BE2C (cell line): ENCODE measurements at places on chromosomes 7 and 10.
A peak's percentile ranks its signal among the peaks of the same experiment; 100 is the strongest.

- no peak for DNase-seq
Observed at GRCh38 chr7:4297918-4298219, 384.2 kb upstream of the FOXK1 start.

DNA sequence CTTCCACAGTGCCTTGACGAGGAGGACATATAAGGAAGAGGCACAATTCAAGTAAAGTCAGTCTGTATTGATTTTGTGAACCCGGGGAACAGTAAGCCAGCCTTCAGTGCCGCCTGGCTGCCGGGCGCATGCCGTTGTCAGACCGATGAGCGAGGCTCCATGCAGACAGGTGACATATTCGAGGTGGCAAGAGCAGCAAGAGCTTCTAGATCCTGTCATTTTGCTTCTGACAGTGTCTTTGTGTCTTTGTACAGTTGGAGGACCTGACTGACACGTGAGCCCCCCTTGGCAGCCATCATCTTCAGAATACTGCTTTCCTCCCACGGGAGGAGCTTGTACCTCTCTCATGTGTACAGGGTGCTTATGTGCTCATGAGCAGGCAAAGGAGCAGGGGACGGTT, 387.5 kb upstream of the GALNT17 start:
- no peak for DNase-seq

DNA sequence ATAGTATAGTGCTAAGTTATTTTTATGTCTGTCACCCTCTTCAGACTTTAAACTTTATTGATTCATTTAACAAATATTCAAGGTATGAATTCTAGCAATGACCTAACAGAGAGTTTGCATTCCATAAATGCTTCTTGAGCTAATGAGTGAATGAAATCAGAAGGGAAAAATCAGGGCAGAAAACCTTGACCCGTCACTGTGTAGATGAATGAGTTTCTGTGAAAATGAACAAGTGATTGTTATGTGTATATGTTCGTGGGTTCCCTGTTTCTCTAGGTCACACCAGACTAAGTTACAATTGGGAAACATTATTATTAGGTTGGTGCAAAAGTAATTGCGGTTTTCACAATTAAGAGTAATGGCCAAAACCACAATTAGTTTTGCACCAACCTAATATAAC, 30.1 kb downstream of the APBB1IP start:
- no peak for DNase-seq

GRCh38 chr10:66877361-66877760, 48.5 kb upstream of the LRRTM3 start:
- DNase-seq, result no peak

DNA sequence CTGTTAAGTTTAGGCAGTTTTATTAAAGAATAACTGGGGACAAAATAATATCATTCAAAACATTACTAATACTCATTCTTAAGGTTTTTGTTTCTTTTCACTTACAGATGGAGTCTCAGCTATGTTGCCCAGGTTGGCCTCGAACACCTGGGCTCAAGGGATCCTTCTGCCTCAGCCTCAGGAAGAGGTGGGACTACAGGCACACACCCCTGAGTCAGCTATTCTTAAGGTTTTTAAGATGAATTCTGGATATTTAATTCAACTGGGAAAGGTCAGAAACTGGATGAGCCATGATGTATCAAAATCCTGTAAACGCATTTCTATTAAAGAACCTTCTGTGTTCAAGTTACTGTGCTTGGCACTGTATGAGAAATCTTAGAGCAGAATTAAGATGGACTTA, 3.5 kb downstream of the OAT start:
- DNase-seq, result no peak

DNA sequence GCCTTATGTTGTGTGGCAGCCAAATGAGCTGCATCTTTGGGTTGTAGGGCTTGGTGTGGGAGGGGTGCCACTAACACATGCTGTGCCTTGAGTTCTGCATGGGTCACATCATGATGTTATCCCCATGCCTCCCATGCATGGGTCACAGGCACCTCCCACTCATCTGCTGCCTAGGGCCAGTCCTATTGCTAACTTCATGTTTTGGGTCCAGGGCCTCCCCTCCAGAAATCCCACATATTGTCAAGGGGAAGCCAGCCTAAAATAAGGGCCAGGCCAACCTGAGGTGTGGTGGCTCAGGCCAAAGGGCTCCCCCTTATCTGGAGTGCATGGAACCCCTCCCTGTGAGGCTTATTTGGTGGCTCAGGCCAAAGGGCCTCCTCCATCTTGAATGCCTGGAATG, 299.0 kb downstream of the RPS24 start:
- DNase-seq, result no peak

DNA sequence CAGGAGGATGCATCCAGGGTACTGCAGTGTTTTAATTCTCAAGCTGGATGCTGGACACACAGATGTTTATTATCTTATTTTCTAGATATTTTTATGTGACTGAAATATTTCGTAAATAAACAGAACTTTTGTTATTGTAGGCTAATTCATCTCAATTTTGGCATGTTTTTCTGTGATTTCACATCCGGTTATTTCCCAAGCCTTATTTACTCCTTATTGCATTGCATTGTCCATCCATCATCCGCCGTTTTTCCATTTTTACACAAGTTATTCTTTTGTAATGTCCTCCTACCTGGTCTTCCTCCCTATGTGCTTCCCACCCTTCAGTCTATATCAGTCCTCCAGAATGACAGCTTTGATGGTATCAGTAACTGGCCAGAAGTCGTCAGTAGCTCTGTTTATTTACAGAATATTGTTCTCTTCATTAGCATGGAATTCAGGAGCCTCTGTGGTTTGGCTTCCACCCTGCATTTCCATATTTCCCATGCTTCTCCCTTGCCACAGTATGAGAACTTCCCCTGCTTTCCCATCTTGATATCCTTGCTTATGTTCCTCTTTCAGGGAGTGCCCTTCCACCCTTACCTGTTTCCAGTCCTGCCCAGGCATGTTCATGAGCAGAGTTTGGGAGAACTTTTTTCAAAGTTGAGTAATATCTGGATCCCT, 16.1 kb downstream of the GNAI1 start:
- no peak for DNase-seq

DNA sequence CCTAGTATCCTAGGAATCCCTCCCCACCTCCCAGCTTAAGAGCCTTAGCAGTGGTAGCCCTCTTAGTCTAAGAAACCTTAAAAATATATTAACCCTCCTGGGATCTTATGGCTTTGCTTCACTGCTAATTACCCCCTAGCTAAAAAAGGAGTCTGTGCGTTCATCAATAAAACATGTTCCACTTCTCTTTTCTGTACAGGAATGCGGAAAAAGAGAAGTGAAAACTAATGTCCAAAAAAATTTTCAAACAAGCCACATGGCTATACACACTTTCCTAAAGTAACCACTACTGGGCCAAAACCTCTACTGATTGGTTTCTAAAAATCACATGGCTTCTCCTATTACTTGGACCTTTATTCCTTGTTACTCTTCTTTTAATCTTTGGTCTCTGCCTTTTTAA, 667.1 kb upstream of the LRRTM3 start:
- DNase-seq, result no peak

DNA sequence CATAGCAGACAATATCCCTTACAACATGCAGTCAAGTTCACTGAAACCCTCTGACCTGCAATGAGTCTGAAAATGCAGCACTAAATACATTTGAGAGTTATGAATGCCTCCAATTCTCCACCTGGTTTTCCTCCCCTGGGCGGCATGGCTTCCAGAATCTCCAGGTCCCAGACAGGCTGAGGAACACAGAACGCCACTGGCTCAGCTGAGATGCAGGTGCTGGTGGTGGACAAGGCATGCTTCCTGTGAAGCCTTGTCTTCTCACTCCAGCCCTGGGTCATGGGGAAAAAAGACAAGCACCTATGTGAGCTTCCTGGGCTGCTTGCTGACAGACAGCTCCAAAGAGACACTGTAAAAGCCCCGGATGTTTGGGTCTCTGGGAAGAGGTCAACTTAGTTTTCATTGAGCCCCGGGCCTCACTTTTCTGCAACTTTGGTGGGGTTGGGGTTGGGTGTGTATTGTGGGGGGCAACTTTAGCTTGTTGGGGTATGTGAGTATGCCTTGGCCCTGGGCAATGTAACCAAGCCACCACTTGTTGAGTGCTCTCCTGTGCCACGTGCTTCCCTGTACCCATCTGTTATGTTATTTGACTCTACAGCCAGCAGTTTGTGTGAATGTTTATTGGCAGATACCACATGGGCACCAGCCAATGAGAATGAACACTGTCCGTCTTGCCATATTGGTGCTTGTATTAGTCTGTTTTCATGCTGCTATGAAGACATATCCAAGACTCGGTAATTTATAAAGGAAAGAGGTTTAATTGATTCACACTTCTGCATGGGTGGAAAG, 127.8 kb downstream of the EMX2 start:
- no peak for DNase-seq

DNA sequence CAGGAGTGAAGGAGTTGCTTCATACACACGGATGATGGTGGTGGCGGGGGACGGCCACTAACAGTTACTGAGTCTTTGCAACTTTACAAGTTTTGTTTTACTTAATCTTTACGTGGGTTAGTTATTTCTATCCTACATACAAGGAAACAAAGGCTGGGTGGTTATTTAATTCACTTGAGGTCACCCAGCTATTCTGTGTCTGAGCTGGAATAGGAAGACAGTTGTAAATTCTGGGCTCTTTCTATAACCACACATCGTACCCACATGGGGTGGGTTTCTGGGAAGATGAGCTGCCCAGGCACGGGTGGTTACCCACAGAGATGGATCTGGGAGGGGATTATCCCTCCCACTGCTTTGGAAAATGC, 137.9 kb downstream of the ANLN start:
- DNase-seq, result no peak

GRCh38 chr7:88278881-88279280, 27.8 kb downstream of the STEAP4 start:
- DNase-seq, result no peak

GRCh38 chr10:13949844-13950542, 363.2 kb downstream of the PRPF18 start:
- no peak for DNase-seq

- DNase-seq, result no peak
Observed at GRCh38 chr10:95818668-95819067, 62.7 kb downstream of the ENTPD1 start.

DNA sequence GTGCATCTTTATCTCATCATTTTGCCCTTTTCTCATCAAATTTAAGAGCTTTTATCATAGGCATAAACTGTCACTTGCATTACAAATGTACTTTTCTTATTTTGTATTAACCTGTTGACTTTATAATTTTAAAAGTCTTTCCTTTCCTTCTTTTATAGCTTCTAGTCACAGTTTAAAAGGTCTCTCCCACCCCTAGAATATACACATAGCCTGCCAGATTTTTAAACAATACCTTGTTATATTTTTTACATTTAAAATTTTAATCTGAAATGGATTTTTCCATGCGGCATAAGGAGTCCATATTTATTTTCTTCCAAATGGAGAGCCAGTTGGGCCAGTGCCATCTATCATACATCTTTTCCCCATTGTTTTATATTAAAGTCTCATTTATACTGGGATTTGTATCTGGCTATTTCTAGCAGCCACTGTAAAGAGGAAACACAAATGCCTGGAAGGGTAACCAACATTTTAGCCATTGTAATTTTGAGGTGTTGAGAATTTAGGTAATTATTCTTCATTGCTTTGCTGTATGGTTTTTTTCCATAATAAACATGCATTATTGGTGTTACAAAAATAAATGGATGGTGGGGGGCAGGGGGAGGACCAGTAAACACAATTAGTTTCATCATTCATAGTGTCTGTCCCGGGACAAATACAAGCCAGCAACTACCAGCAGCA, 92.8 kb downstream of the CCDC71L start:
- DNase-seq, result no peak

- DNase-seq, result no peak
Observed at GRCh38 chr10:84302223-84302622, 26.2 kb upstream of the CCSER2 start.

- peak; percentile 39 for DNase-seq
Observed at GRCh38 chr10:92573091-92573797, 649 bp downstream of the IDE start.

GRCh38 chr7:67760971-67761370, 764.3 kb downstream of the TYW1 start:
- DNase-seq, result no peak

GRCh38 chr10:7444551-7445121, 33.8 kb upstream of the SFMBT2 start:
- no peak for DNase-seq

DNA sequence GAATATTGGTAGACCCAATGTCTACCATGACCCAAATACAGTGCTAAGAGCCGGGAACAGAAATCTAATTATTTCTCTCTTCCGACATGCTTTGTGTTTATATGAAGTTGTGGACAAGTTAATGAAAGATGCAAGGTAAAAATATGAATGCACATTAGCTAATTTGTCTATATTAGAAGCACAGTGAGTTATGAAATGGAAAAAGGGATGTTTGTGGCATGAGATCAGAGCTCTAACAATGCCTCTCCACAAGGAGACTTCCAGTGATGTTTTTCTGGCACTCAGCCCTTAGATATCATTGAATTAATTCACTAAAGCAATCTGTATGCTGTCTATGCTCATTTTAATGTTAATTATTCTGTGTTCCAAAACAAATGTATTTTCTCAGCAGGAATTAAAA, 897.2 kb downstream of the CNTNAP2 start:
- DNase-seq, result no peak

DNA sequence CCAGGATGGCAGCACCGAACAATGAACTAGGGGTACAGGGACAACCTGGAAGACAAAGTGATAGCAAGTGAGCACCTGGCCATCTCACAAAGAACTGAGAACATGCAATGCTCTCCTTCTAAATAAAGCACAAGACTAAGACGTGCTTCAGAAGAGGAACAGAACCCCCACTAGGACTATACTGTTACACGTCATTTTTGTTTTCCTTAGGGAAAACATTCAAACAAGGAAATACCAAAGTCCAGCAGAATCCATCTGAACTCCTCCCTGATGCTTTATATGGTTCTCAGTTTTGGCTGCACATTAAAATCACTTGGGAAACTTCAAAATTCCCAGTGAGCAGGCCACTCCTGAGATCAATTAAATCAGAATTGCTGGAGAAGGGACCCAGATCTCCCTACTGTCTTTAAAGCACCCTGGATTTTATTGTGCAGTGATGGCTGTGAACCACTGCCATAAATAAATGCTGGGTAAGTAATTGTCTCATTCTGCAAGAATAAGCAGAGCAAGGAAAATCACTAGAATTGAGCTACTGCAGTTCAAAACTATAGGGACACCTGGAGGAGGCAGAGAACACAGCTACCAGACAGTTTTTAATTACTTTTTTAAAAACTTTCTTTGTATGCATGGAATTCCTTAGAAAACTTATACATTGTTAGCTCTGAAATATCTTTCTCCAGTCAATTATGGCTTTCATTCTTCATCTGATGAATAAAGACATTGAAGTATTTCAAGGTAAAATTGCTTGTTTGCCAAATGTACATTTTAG, 866.5 kb upstream of the GHITM start:
- DNase-seq, result no peak

DNA sequence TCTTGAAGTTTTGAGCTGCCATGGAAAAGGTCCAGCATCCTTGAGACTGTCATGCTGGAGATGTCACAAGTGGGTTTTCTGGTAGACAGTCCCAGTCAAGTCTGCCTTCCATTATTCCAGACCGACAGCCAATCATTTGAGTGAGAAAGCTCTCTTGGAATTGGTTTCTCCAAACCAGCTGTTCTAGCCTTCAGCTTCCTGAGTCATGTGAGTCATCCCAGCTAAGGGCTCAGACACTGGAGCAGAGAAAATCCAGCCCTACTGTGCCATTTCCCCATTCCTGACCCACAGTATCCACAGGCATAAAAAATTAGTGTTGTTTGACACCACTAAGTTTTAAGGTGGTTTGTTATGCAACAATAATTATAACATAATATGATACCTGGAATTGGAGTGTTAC, 219.0 kb downstream of the ADRA2A start:
- no peak for DNase-seq

- no peak for DNase-seq
Observed at GRCh38 chr10:48670978-48671913, 13.4 kb upstream of the WDFY4 start.

- DNase-seq, result peak; percentile 42
Observed at GRCh38 chr10:5583525-5584175, 58.9 kb downstream of the CALML3 start.
